ENCODE measurements at places on chromosomes 5 and 9. TPM values are rescaled to one million over a fixed set of nuclear protein-coding genes. Genes with fewer than 3 reads are reported as not detected.

GRCh38 chr9:109088221-109088620, 31.5 kb downstream of the TMEM245 start:
- no peak for DNase-seq

DNA sequence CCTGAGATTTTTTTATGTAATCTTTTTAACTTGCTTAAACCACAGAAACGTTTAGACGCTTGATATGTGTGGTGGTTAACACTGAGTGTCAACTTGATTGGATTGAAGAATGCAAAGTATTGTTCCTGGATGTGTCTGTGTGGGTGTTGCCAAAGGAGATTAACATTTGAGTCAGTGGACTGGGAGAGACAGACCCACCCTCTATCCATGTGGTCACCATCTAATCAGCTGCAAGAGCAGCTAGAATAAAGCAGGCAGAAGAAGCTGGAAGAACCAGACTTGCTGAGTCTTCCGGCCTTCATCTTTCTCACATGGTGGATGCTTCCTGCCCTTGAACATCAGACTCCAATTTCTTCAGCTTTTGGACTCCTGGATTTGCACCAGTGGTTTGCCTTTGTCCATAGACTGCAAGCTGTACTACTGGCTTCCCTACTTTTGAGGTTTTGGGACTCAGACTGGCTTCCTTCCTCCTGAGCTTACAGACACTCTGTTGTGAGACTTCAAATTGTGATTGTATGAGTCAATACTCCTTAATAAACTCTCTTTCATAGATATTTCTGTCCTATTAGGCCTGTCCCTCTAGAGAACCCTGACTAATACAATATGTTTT, 816.0 kb upstream of the CDH9 start:
- no peak for DNase-seq

GRCh38 chr5:145768863-145769262, 66.3 kb downstream of the PRELID2 start:
- no peak for DNase-seq

- no peak for DNase-seq
Measured at GRCh38 chr9:68473790-68474189, 66.9 kb downstream of the TMEM252 start.

- DNase-seq = peak; percentile 74
Measured at GRCh38 chr9:113993838-113994540, 84.1 kb downstream of the AMBP start.

SPINK13 gene
- not detected for total RNA-seq

RASGRF2 gene
- 8.4 TPM for total RNA-seq

GPR151 gene
- total RNA-seq = not detected
